ENCODE measurements at places on chromosomes 13 and 19.
A peak's percentile ranks its signal among the peaks of the same experiment; 100 is the strongest.

DNA sequence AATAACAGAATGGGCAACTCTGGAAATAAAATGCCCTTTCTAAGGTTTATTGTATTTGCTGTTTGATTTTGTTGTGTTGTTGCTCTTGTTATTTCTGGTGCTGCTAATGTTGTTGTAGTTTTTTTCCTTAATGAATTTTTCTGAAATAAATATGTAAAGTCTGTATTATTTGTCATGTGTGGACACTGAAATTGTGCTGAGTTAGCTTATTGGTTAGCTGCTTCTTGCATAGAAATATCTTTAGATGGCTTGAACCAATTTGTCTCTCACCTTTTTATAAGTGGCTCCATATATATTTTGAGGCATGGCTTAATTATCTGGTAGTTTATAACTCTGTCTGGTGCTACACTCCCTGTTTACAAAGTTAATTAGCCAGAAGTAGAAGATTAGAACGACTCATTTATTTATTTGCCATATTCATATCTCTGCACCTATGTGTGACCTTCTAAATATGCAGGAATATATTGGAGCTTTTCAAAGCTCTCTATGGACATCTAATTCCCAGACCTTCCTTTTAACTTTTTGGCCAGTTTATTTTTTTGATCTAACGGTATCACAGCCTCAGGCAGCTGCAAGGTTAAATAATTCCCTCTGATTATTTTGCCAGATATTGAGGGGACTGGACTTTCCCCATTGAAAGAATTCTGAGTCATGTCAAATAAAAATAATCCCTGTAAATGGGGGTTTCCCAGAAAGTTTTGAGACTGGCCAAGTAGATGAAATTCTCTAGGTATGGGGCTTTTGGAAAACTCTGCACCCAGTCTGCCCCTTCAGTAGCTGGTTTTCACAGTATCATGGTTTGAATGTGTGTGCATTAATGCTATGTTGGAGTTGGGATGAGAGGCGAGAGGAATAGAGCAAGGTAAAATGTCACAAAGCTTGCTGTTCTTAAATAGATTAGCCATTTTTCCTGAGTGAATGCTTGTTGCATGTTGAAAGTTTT, 1331.7 kb upstream of the MIR17HG start:
- no peak for DNase-seq

- peak; percentile 46 for DNase-seq
These were observed 699 bp downstream of the PTOV1 start for GRCh38 chr19:49851456-49852259.

DNA sequence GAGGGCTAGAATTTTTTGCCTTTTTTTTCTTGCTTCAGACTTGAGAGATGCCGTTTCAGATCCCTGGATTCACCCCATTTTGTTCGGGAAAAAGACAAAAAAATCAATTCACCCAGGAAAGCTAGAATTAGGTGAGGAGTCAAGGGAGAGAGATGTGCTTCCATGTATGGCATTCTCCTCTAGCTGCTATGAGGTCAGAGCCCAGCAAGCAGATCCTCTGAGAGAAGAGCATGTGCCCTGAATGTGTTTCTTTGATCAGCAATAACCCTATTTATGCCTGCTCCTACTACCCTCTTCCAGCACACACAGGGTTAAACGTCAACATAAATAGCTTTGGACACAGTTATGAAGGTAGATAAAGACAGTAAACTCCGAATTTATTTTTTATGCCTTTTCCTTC, 53.6 kb downstream of the NDFIP2 start:
- DNase-seq = no peak

DNA sequence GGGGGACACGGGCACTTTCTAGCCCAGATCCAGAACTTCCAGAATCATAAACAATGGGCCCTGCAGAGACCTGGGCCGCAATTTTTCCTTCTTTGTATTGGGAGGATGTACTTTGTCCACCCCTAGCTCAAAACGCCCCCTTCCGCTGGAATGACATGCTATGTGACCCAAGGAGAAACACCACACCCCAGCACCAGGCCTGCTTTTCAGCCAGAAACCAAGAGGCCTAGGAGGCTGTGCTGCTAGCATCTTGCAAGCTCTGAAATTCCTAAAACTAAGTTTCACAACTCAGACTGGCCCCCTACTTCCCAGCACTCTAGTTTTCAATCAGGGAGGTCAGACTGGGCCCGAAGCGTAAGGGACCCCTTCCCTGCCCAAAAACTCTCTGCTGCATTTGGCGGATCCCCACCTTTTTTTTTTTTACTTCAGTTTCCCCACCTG, 538 bp downstream of the LSM4 start:
- no peak for DNase-seq
